ENCODE measurements at places on chromosomes 6 and 20. TPM values are rescaled to one million over a fixed set of nuclear protein-coding genes. Genes with fewer than 3 reads are reported as not detected.

SPEF1 gene
- 0.19 TPM for total RNA-seq

OOEP gene
- not detected for total RNA-seq

POM121L2 gene
- not detected for total RNA-seq

WFDC5 gene
- total RNA-seq, result not detected

GINS1 gene
- 29.3 TPM for total RNA-seq

ATP6V1G2 gene
- total RNA-seq, result 5.1 TPM

GINM1 gene
- total RNA-seq, result 111 TPM

PXDC1 gene
- total RNA-seq, result 50.8 TPM
